Activated T-helper 9 cell treated with anti-CD3 and anti-CD28 coated beads, Interleukin-2, amount 50 U/mL, for 16 hours (primary cell): ENCODE measurements at places on chromosomes 2 and 18.

GRCh38 chr2:109423556-109424359, 190.0 kb downstream of the SEPTIN10 start:
- DNase-seq = no peak

DNA sequence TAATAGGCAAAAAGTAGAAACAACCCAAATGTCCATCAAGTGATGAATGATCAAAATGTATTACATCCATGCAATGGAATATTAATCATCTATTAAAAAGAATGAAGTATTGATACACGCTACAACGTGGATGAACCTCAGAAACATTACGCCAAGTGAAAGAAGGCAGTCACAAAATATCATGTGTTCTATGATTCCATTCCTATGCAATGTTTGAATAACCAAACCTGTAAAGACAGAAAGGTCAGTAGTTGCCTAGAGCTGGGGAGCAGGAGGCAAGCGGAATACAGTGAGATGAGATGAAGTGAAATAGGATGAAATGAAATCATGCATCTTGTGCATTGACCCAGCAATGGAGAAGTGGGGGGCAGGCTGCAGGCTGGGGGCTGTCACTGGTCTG, 17.9 kb upstream of the COL6A3 start:
- no peak for DNase-seq

DNA sequence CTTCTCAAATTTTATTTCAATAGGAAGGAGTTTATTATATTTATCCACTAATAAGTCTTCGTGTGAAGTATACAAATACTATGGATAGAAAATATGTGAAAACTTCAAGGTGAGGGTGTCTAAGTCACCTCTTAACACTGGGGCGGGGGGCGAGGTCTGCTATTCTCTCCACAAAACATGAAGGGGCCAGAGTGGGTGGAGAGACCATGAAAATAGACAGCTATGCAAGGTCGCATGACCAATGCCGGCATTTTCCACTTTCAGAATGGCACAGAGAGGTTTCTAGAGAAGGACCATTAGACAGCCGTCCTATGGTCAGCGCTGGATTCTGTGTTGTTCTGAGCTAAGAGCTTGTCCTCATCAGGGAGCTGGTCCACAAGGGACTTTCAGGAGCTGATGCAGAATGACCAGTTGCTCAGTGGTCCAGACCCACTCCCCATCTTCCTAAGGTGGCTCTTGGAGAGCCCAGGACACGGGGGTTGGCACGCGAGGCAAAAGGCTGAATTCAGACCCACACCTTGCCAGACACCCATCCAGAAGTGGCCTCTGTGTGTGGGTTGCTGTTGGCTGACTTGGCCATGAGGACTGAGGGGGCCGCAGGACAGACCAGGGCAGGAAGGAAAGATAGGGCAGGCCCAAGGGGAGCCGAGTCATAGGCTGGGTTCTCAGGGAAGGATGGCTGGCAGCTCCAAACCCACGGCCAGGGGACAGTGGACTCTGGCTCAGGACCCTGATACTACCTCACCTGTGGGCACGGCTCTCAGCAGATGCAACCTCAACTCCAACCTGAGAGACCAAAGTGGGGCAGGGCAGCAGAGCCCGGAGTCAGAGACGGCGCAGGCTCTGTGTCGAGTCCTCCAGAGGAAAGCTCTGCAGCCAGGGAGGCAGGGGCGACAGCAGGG, 69.8 kb downstream of the NDUFA10 start:
- no peak for DNase-seq

DNA sequence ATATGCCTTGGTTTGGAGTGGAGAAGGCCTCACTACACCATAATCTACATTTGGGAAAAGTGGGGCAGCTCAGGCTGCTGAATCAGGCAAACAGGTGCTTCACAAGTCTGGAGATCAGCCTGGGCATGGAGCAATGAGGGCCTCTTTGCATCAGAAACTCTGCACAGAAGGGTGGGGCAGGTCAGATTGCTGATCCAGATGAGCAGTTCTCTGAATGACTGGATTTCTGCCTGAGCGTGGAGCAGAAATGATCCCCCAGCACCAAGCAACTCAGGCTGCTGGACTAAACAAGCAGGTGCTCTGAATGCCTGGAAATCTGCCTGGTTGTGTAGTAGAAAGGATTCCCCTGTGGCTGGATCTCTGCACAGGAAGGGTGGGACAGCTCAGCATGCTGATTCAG, 605.3 kb upstream of the ZNF804A start:
- DNase-seq = no peak

- DNase-seq = no peak
Observed at GRCh38 chr2:84646514-84646913, 130.2 kb downstream of the DNAH6 start.

GRCh38 chr2:85601771-85602475, 575 bp downstream of the TMEM150A start:
- no peak for DNase-seq

DNA sequence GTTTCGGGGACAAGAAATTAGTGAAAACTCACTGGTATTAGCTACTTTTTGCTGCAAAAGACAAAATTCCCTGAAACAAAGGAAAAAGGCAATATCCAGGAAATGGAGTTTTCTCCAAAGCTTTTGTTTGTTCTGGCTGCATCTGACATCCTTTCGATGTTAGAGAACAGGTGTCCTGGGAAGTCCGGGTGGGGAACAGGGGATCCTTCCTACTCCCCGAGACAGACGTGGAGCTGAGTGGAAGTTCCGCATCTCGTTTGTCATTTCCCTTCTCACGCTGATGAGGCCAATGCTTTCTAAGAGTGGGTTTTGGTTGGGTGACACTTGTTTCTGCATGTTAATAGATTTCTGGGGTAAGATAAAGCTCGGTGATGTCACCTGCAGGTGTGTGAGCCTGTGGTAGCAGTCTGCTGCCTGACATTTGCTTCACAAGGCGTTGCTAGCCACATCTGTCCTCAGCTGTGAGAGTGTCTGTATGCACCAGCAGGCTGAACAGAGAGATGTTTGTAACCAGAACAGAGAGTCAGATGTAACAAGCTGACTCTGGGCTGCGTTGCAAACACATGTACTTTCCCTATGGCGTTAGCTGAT, 125.9 kb downstream of the ACOXL start:
- DNase-seq = peak; percentile 28

GRCh38 chr18:64210401-64210949, 61.6 kb upstream of the LINC00305 start:
- no peak for DNase-seq

DNA sequence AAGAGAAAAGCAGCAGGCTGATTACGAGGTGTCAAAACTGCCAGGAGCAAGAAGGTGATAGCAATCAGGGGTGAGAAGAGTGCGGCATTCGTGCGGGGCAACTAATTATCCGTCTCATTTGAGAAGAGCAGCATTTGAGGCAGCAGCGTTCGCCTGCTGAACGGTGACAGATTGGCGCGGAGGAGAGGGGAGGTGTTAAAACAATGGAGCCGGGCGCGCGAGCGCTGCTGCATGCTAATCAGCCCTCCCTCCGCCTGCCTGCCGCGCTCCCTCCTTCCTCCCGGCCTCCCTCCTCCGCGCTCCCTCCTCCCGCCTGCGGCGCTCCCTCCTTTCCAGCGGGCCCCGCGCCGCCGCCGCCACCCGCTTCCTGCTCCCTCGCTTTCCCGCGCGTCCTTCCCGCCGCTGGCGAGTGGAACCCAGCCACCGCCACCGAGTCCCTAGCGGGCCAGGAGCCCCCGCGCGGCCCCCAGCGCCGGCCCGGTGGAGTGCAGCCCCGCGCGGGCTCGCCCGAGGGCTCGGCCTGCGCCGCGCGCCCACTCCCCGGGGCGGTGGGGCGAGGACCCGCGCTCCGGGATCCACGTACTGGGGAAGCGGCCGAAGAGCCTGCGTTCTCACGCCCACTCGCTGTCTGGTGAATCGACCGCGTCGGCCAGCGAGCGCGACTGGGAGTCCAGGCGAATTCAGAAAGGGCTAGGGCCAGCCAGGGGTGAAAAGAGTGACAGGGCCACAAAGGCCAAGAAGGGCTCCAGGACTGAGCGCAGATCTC, 69.5 kb upstream of the PSMD14 start:
- DNase-seq = peak; percentile 51

DNA sequence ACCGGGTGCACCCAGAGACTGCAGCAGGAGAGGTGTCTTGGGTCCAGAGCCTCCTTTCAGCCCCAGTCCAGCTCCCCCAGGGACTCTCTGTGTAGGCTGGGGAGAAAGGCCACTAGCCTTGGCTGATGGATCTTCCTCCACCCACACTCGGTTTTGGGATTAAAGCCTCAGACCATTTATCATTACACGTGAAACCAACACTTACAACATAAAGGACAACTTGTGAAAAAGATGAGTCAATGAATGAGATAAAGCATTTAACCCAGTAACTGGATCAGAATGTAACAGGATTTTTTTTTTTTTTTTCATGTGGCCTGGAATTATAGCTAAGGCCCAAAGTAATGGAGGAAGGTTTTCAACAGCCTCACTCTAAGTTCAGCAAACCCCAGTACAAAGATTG, 32.1 kb downstream of the NAT8 start:
- DNase-seq = no peak

DNA sequence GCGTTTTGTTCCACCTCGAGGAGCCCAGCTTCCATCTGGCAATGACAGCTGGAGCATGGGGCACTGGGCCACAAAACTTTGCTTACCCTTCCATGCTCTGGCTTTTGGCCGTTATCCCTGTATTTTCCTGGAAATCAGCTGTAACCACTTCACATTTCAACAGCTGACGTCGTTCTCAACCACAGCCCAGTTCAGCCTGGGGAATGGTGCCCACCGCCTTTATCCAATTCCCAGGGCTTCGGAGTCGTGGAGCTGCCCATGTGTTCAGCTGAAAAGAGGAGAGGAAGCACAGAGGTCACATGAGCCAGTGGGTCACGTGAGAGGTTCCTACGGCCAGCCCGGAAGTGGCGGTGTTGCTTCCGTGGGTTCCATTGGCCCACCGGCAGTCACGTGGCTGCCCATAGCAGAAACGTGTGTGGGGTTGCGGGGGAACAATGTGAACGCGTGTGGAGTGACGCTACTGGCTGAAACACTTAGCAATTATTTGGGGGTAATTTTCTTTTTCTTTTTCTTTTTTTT, 16.7 kb upstream of the EDAR start:
- DNase-seq = no peak

- DNase-seq = no peak
Observed at GRCh38 chr2:726169-726568, 49.0 kb upstream of the TMEM18 start.

DNA sequence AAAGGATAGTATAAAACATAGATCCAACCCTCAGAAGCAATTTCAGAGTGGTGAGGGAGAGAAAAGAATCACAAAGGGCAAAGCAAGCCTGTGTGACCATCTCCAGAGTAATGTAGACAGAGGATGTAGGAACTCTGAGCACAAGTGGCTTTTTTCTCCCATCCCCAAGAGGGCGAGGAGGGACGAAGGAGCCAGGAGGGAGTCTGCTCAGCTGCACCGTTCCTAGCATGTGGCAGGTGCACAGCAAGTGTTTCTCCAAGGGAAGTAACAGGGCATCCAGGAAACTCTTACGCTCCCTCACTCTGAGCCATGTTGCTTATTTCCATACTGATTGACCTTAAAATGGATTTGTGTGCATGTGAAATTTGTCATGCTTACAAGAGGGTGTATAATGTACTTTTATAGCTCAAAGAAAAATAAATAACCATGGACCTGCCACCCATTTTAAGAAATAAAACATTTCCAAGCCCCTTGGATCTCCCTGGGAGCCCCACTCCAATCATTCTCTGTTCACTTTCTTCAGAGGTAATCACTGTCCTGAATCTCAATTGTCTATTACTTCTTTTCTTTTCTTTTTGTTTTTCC, 37.8 kb upstream of the SEC11C start:
- no peak for DNase-seq

- DNase-seq = no peak
Observed at GRCh38 chr2:178962805-178963433, 87.0 kb downstream of the CCDC141 start.

DNA sequence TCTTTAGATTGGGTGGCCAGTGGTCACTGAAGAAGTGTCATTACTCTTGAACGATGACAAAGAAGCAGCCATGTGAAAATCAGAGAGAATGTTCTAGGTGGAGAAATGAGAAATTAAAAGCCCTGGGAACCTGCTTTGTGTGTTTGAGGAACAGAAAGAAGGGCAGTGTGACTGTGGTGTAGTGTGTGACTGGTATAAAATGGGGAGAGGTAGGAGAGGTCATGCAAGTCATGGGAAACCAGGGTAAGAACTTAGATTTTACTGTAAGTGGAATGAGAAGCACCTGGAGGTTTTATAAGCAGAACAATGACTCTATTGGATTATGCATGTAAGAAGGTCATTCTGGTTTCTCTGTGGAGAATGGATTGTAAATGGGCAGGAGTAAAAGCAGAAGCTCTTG, 12.2 kb downstream of the ICOS start:
- DNase-seq = no peak

DNA sequence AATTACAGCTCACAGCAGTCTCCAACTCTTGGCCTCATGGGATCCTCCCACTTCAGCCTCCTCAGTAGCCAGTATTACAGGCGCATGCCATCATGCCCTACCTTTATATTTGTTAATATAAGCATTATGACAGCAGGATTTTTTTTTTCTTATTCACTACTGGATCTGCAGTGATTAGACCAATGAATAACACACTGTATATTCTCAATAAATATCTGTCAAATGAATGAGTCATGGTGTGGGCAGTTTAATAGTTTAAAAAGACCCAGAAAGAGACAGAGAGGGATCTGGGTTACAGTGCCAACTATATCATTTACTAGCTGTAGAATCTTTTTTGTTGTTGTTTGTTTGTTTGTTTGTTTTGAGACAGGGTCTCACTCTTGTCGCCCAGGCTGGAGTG, 62.4 kb upstream of the LTBP1 start:
- no peak for DNase-seq

- no peak for DNase-seq
Observed at GRCh38 chr2:227818675-227819397, 5.2 kb downstream of the CCL20 start.

DNA sequence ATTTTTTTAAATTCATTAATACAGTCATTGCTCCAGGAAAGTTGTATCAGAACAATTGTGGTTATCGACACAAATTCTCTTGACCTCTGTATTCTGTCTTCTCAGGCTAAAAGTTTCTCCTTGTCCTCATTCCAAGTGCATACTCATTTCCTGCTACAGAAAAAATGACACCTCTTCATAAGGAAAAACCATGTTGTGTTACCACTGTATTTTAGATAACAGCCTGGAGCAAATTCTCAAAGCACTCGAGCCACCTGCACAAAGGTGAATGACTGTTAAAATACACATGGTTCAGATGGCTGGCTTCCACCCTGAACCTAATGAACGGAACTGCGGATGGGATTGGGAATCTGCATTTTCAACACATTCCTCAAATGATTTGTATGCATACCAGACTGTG, 586.5 kb downstream of the EPHA4 start:
- no peak for DNase-seq

DNA sequence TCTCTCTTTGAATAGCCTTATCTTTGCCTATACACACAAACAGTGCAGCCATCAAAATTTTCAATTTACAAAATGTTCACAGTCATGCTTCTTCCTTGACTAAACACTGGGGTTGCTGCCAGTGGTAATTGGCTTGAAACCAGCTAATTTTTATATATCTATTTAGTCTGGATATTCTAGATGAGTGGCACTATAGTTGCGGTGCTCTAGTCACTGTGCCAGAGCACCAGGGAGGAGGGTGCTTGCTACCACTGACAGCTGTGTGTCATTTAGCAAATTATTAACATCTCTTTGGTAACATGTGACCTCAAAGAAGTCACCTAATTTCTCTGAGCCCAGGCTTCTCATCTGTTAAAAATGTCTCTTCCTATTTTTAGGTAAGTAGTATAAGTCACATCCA, 130.4 kb downstream of the MEIS1 start:
- no peak for DNase-seq
